ENCODE measurements at places on chromosomes 5 and 9. TPM values are rescaled to one million over a fixed set of nuclear protein-coding genes. Genes with fewer than 3 reads are reported as not detected.

SRP19 gene
- total RNA-seq, result 55.3 TPM

OSMR gene
- total RNA-seq, result 33.1 TPM

INVS gene
- total RNA-seq, result 22.6 TPM

GOLPH3 gene
- total RNA-seq, result 94.9 TPM

PCDHA13 gene
- total RNA-seq, result 1.5 TPM

CATSPER3 gene
- total RNA-seq, result not detected

IFNK gene
- total RNA-seq, result not detected

LHX6 gene
- not detected for total RNA-seq

FBXL7 gene
- 28.4 TPM for total RNA-seq

ZCCHC7 gene
- total RNA-seq, result 22.8 TPM

FNBP1 gene
- 62.2 TPM for total RNA-seq

ADAMTSL2 gene
- total RNA-seq, result 0.11 TPM

SH3GL2 gene
- total RNA-seq, result 0.16 TPM

CAMK4 gene
- total RNA-seq, result 1.2 TPM

SETX gene
- total RNA-seq, result 54.4 TPM

C9orf153 gene
- 0.40 TPM for total RNA-seq

IRF1 gene
- total RNA-seq, result 58.9 TPM

CCL27 gene
- total RNA-seq, result 0.78 TPM

ADGRD2 gene
- total RNA-seq, result not detected

IDNK gene
- 5.7 TPM for total RNA-seq

TRIM7 gene
- total RNA-seq, result 4.0 TPM

CCNJL gene
- total RNA-seq, result 8.2 TPM

TOPORS gene
- total RNA-seq, result 18.4 TPM

CYLC2 gene
- not detected for total RNA-seq

AJM1 gene
- total RNA-seq, result 4.5 TPM

FST gene
- total RNA-seq, result 10.5 TPM

TPPP gene
- total RNA-seq, result 0.13 TPM

TMOD1 gene
- total RNA-seq, result not detected

DNAJC21 gene
- 37.5 TPM for total RNA-seq

CENPH gene
- total RNA-seq, result 7.7 TPM

MED27 gene
- 24.1 TPM for total RNA-seq

TRIP13 gene
- total RNA-seq, result 6.9 TPM

FOXD4 gene
- total RNA-seq, result 0.43 TPM

RNF180 gene
- total RNA-seq, result 5.3 TPM
